Activated CD4-positive, alpha-beta T cell treated with anti-CD3 and anti-CD28 coated beads, Interleukin-2, amount 50 U/mL, for 24 hours (primary cell): ENCODE measurements at places on chromosomes 6 and 20.

GRCh38 chr20:11375966-11376365 lies 541.7 kb upstream of the BTBD3 start:
- no peak for DNase-seq

DNA sequence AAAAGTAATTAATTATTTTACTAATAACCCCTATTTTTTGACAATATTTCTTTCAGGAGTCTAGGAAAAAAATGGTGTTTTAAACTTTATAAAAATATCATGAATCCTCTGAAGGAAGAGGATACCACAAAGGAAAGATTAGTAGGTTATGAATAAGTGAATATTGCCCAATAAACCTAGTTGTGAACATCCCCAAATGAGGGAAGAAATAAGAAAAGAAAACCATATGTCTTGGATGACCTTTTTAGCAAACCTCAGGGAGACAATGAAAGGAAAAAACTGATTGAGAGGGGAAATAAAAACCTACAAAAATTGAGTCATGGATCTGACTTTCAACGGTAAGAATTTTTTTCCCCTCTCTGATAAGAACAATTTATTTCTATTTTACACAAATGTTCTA lies 34.4 kb downstream of the TENT5A start:
- DNase-seq = no peak

GRCh38 chr6:811831-812230 lies 118.9 kb upstream of the EXOC2 start:
- DNase-seq = no peak

GRCh38 chr6:44415873-44416502 lies 28.5 kb downstream of the CDC5L start:
- no peak for DNase-seq

GRCh38 chr6:3328796-3329195 lies 70.0 kb downstream of the PSMG4 start:
- no peak for DNase-seq

- peak; percentile 38 for DNase-seq
Observed at GRCh38 chr6:2891768-2892170, 11.3 kb downstream of the SERPINB9 start.

DNA sequence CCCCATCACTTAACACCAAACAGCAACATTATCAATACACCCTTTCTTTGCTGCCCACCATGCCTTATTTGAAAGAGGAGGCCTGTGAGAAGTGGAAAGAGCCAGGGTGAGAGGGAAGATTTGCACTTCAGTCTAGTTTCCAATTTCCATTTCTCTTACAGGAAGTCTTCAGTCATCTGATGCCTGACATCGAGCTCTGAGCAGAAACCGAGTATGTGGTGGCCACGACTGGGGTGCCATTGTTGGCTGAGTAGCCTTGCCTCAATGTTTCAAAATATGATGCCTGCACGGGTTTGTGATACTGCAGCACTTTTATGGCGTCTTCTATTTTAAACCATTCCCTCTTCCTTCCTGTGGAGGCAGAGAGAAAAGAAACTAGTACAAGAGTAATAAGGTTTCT lies 39.8 kb upstream of the SMIM29 start:
- DNase-seq = no peak

DNA sequence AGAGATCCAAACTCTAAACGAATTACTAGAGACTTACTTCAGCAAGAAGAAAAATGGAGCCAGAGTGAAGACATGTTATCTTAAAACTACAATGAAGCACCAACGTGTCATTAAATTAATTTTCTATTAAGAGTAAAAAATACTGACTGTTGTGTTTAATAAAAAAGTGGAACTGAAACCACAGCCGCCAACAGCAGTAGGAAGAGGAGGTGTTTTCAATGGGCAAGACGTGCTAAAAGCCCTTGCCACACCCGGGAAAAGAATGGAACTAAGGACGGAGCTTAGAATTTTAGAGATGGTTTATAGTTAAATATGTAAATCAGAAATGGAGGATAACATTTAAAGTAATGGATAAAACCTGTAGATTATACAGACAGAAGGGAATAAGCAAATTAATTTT lies 608.7 kb downstream of the TFAP2A start:
- no peak for DNase-seq

GRCh38 chr6:128520436-128521281 lies at the start of gene PTPRK:
PTPRK (minus strand) TSS chr6:128520599; CDS start chr6:128520358, 241 bp downstream.
- DNase-seq = peak; percentile 74
